ENCODE measurements at places on chromosomes 5 and 9.

GRCh38 chr5:121189342-121190305 lies 662.1 kb upstream of the FTMT start:
- DNase-seq = no peak

DNA sequence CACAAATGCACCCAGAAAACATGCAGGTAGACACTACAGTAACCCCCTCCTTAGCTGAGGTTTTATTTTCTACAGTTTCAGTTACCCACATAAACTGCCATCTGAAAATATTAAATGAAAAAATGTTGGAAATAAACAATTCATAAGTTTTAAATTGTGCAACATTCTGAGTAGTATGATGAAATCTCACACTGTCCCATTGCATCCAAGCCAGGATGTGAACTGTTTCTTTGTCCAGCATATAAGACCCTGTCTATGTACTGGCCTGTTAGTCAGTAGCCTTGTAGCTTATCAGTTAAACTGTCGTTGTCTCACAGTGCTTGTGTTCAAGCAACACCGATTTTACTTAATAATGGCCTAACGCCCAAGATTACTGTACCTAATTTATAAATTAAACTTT lies 630.5 kb downstream of the ANXA1 start:
- no peak for DNase-seq

GRCh38 chr9:113600023-113600823 lies 136.7 kb downstream of the RGS3 start:
- DNase-seq = no peak

DNA sequence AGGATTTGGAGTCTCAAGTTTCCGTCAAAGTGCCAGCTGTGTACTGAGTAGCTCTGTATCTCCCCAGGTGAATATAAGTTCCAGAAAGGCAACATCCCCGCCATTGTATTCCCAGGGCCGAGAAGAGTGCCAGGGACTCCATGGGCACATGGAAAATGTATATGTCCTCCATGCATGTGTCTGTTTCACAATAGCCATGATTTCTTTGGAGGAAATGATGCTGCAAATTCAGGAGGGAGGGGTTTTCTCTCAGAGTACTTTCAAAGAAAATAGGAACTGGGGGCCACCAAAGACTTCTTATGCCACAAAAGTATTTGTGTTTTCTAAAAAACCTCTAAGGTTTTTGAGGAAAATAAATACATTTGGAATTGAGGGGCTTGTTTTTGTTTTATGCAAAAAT lies 524.6 kb downstream of the BNC2 start:
- DNase-seq = no peak

- no peak for DNase-seq
These were observed 62.8 kb upstream of the CPEB4 start for GRCh38 chr5:173825215-173825865.

- no peak for DNase-seq
These were observed 34.4 kb downstream of the PAM start for GRCh38 chr5:102789469-102789868.

DNA sequence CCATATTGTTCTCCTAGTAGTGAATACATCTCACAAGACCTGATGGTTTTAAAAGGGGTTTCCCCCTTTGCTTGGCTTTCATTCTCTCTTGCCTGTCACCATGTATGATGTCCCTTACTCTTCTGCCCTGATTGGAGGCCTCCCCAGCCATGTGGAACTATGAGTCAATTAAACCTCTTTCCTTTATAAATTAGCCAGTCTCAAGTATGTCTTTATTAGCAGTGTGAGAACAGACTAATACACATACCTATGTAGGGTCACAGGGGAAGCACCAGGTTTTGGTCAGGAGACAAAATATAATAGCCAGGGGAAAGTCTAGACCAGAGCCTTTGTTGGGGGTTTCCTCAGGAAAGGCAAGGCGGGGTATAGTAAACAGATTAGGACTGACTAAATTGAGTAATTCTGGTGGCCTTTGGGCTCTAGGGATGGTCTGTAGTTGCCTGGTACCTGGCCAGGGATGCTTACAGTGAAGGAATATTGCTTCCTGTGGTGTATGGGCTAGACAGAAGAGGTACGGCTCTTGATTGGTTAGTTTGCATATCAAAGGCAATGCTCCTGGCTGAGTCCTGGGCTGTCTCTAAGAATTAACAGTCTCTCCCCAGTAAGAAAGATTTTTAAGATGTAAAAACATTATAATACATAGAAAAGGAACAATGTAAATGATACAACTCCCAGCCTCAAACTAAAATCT lies 254.5 kb downstream of the ELAVL2 start:
- no peak for DNase-seq

DNA sequence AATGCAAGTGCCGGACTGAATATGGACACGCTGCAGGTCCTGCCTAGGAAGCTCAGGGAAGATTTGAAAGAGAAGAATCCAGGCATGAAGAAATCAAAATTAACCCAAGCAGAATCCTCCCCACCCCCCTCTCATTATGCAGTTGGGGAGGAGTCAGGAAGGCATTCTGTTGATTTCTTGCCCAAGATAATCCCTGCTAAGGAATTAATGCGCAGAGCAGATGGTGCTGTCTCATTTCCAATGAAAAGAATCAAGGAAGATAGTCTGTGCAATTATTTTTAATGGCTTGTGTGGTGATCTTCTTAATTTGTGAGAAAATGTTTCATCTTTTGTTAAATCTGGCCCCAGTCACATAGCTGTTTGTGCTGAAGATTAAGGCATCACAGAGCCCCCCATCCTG lies 145.0 kb downstream of the ZNF462 start:
- no peak for DNase-seq

DNA sequence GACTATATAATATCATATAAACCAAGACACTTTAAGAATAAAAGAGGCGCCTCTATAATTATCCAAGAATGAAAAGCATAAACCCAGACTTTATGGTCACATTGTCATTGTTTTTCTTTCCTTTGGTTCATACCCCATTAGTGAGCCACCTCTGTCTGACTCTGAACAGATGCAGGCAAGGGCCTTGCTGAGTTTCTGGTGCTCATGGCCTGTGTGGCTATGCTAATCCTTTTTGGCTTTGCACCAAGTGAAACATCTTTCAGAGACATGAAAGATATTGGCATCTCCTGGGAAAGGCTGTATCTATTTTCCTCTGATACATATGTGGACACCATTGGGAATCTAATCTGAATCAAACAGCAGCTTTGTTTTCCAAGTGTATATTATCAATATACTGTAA lies 222.5 kb downstream of the CHSY3 start:
- no peak for DNase-seq

GRCh38 chr5:146079695-146080373 lies 25.5 kb downstream of the PLAC8L1 start:
- no peak for DNase-seq

DNA sequence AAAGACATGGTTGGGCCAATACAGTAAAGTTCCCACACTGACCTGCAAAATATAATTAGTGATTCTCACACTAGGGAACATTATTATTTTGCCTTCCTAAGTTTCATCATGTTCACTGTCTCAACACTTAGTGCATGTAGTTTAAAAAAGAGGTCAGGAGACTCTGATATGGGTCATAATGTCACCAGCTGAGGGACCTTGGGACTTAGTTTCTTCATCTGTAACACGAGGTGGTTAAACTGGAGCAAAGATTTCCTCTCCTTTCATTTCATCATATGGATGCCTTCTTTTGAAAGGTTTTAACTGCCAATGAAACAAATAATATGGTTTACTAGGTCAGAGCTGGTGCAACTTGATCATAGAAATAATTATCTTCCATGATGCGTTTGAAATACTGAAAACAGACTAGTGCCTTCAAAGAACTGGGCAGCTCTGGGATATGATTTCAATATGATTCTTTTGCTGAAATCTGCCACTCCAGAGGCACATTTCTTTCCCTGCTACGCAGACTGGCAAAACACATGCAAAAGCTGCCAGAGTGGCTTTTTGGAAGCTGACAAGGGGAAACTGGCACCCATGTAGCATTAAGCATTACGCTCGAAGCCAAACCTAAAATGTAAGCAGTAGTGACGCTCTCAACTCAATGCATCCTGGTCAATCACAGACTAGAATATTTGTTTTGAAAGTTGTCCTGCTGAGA lies 20.8 kb downstream of the RETREG1 start:
- DNase-seq = no peak

DNA sequence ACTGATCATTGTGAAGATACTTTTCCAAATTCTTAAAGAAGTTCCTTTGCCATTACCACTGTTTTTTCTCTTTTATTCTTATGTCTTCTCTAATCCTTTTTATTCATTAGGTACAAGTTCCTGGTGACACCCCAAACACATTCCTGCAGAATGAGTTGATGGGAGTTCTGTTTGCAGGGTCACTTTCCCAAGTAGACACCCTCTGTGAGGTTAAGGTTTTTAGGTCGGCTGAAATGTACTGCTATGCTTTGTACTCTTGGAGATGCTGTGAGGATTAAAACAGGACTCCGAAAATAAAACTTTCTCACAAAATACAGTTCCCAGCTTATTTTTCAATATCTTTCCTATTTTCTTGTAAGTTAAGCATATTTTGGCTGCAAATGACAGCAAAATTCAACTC lies 143.3 kb upstream of the TLE4 start:
- DNase-seq = no peak

DNA sequence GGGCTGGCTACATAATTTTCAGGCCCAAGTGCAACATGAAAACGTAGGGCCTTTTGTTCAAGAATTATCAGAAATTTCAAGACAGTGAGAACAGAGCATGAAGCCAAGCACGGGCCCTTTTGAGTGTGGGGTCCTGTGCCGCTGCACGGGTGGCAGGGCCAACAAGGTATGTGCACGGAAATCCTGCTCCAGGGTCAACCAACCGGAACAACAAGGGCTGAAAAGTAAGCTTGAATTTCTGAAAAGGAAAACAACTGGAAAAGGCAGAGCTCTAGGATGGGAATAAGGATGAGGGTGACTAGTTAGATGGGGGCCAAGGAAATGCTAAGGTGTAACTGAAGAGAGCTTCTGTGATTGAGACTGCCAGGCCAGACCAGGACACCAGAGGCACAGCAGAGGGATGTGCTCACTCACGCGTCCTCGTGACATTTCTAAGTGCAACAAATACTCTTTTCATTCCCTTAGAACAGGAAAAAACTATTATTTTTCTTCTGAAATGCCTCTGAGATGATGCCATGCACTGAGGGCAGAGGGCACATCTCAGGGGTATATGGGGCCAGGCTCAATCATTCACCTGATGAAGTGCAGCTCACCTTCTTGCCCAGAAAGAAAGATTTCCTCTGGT lies 80.6 kb upstream of the LRRTM2 start:
- no peak for DNase-seq

DNA sequence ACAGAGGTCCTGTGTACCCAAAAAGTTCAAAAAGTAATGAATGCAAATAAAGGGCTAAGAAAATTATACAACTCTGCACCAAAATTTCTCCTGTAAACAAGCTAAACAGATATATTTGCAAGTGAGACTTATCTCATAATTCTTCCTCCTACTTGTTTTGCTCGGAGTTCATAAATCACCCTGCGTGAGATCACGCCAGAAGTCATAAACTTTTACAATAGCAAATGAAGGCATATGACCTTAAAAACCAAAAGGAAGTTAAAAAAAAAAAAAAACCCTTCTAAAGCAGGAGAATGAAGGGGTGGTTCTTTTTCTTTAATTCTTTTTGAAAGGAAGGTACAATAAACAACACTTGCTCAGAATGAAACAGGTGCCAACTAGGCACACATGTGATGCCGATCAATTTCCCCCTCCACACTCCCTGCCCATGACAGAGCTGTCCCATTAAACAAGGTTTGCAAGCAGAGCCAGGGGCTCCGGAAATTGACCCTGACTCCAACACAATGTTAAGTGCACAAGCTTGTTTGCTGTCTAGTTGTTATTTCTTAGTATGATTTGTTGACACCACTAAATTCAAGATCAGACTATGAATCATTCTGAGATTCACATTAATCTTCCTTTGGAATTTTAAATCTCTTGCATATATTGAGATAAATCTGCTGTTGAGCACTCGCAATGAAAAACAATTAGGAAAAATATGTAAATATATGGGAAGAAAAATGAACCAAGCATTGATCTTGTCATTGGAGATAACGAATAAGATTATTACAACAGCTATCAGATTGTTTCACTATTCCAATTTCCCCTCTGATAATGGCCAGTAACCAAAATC lies 46.3 kb downstream of the DROSHA start:
- DNase-seq = no peak

GRCh38 chr5:96781031-96781971 lies 26.4 kb downstream of the ERAP1 start:
- no peak for DNase-seq

DNA sequence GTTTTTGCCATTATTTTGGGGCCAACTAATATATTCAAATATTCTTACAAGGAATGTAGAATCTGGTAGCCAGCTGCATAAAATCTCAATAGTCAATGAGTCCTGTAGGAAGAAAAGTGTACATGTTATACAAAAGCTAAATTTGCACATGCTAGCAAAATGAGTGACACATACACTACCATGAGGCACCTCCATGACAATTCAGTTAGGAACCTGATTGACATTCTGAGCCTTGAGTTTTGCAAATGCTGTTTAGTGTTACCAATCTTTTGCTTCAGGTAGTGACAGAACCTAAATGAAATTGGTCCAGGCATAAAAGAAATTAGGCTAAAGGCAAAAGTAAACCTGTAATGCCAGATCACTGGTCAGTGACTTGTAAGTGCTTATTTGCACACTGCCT lies 6.8 kb upstream of the DAPK1 start:
- no peak for DNase-seq

DNA sequence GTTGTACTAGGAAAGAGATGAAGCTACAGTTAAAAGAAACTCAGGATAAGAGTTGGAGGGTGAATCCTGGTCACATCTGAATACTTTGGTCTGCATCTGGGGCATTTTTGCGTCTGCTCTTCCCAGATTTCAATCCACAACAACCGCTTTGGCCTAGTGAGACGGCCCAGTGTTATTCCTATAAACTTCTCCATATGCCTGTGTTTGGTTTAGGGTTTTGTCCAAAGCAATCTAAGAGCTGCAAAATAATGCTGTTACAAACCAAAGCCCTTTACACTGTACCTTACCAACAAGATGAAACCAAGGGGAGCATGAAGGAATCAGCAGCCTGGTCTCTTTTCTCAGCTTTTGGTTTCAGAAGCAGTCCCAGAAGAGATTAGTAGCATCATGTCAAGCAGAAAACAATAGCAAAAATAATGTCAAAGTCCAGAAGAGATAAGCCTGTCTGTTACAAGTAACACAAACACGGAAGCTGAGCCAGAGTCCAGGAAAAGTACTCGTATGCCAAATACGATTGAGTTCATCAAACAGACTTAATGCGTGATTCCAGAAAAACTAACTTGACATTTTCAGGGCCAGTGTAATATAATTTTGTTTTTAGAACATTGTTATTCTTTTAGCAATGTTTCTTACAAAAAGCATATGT lies 379.9 kb upstream of the ACO1 start:
- DNase-seq = no peak

DNA sequence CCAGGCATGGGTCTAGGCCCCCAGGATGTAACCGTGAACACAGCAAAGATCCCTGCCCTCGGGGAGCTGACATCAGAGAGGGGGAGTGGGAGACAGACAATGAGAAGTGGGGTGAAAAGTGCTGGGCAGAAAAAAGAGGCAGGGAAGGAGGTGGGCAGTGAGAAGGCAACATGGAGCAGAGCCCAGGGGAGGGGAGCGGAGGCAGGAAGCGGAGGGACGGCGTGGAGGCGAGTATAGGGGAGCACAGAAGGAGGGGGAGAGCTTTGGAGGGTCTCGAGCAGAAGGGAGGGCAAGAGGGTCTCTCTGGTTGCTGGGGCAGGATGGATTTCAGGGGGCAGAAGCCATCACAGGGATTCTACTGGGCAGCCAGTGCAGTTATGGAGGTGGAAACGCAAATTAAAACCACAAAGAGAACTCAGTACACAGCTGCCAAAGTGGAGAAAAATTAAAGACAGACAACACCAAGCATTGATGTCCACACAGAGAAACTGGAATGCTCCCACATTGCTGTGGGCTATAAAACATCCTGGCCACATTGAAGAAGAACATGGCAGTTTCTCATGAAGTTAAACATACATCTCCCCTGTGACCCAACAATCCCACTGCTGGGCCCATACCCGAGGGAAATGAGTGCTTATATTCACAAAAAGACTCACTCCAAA lies 21.1 kb upstream of the LAMC3 start:
- no peak for DNase-seq
